ENCODE measurements at places on chromosomes 3 and 15.
A peak's percentile ranks its signal among the peaks of the same experiment; 100 is the strongest.

- no peak for DNase-seq
These were observed 26.1 kb upstream of the GFM1 start for GRCh38 chr3:158617982-158618875.

DNA sequence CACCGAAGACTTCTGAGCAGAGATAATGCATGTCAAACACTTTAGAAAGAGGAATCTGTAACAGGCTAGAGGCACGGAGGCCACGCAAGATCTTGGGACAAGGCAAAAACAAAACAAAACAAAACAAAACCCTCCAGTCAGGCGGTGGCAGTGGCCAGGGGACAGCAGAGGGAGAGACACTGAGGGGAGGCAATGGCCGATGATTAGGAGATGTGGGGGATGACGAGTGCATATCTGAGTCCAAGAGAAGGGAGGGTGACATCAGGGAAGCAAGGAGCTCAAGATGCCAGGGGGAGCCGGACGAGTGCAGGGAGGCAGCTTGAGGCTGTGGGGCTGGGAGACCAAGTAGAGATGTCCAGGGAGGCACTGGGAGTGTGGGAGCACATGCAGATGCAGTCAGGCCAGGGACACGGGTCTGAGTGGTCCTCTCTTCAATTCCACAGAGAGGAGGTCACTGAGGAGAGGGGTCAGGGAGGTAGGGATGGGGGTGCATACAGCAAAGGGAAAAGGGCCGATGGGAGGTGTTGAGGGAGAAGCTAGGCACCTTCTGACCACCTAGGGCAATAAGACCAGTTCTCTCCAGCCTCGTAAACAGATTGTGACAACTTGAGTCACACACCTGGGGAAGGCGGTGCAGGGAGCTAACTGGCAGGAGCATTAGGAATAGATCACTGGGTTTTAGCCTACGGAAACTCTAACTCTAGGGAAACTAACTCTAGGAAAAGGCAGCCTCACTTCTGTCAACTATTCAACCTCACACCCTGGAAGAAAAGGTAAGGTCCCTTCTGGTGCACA is 29.6 kb downstream of the SLCO2A1 start:
- DNase-seq: no peak

- DNase-seq: no peak
These were observed 15.1 kb downstream of the GMNC start for GRCh38 chr3:190847436-190847835.

DNA sequence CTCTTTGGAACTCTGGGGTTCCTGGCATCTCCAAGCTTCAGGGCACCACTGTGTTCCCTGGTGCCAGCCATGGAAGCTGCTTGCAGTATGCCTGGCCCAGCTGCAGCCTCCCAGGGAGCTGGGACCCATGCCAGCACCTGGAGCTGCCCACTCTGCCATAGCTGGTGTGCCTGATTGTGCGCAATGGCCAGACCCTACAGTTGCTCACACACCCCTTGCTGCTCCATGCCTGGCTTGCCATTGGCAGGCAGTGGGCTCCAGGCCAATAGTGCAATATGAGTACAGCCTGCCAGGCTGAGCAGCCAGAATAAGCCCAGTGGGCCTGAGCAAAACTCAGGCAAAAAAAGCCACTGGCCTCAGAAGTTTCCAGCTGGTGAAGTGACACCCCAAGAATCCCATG is 43.8 kb upstream of the LRRFIP2 start:
- no peak for DNase-seq

DNA sequence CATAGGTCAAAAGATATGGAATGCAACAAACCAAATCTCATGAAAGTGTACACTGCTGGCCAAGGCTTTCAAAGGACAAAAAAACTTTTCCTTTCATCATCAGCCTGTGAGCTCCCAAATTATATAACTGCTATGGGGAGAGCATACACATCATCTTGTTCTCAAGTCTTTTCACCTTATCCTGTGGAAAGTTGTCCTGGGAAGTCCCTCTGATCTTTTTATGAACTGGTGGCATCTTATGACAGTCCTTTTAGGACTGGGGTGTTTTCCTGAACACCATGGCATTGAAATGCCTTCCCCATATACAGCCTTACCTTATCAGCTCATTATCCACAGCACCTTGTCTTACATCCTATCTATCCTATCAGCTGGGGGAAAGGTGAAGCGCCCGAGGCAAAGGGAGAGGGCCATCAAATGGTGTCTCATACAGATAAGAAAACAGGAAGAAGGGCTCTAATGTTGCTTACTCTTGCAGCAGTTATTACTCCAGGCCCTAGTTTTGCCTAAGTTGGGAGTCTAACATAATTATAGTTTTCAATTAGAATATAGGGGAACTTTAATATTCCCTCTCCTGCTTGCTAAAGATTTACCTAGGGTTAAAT is 61.5 kb upstream of the GOLIM4 start:
- DNase-seq: no peak

GRCh38 chr3:49865198-49865784 is 4.4 kb downstream of the CAMKV start:
- DNase-seq: no peak

DNA sequence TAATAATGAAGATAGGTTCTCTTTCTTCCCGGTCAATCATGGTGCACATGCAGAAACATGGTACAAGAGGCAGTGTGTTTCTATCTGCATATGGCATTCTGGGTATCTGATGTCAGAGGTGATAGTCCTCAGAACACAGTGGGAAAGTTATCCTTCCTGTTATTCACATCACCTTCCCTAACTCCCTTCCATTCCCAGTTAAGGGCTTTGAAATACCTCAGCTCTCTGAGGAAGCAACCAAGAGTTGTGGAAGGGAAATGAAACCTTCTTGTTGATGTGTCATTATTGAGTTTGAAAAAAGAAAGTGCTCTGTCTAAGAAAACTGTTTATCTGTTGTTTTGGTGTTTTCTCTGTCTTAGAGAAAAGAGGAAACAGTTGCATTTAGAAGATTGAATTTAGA is 21.9 kb upstream of the P2RY13 start:
- DNase-seq: no peak

DNA sequence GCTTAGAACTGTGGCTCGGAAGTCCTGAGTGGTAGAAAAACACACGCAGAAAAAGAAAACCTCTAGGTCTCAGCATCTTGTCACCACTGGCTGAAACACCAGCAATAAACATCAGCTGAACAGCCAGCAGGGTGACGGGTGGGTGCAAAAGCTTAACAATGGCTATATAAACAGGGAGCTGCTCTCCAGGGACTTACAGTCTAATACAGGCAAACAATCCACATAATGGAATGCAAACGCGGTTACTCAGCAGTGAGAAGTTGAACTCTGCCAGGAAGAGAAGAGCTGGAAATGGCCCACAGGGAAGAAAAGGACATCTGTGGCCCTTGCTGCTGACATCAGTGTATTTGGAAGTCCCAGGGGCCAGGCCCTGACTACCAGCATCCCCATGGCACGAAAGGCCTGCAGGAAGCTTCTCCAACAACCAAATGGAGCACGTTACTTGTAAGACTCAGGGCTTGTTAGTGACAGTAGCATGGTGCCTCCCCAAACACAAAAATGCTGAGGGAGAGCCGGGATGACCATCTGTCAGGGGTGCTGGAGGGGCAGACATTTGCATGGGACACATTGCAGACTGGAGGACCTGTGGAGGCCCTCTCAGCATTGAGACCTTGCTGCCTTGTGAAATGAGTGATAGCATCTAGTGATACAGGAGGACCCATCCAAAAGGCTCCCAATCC is 3.0 kb downstream of the HEG1 start:
- DNase-seq: peak; percentile 97

DNA sequence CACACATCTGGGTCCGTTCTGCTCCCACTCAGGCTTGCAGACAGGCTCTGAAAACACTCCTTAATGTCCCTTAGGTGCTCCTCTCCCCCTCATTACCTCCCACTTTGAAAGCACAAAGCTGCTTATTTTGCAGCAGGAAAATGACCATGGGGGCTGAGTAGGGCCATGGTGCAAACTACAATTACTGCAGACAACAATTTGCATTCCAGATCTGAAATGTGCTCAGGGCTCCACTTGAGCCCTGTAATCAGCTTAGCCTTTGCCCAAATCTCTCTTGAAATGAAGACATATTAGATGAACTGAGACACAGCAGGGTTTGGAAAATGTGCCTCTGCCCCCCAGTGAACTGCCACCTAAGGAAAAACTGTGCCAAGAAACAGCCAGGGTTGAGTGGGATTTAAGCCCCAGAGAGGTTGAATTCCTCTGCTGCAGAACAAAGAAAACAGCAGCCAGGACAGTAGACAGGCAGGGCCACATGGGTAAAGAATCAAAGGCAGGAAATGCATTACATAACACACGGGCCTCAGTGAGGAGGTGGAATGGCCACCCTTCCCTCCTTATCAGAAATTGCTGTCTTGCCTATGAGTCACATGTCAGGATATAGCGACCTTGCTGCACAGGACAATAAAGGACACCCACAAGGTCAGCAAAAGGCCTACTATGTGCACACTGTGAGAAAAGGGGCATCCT is 126.8 kb upstream of the ARHGEF3 start:
- DNase-seq: no peak
